Activated T-helper 1 cell treated with Interleukin-2 at 50 U/mL for 16 hours (primary cell): ENCODE measurements at places on chromosomes 1 and 21.

DNA sequence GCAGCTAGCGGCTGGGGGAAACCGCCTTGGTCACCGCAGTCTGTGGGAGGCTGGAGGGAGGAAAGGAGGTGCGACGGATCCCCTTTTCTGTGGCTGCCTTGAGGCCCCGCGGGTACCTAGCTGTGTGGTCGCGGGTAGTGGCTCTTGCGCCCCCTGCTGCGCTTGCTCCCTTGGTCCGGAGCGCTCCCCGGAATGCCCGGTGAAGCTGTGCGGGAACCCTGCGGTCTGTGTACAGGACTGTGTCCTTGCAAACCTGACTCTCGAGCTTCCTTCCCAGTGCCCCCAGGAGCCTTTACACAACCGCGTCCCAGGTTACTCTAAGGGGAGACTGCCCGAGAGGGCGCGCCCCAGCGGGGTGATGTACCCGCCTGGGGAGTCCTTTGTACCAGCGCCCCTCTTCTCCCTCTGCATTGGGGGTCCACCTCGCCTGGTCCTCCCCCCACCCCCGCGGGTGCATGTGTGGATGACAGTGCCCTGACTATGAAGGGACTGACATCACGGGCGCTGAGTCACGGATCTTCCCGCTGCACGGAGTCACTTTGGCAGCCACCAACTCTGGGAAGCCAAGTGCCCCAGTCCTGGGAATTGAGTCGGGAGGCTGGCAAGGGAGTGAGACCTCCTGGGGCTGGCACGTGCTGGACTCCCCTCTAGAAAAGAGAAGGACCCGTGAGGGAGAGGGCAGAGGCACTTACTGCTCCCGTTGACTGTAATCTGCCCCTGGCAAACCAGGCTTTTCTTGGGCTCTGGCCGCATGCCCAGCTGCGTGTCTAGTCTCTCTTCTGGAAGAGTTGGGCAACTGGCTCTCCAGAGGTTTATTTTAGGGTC is 816 bp downstream of the IL6R start:
- peak; percentile 40 for DNase-seq

DNA sequence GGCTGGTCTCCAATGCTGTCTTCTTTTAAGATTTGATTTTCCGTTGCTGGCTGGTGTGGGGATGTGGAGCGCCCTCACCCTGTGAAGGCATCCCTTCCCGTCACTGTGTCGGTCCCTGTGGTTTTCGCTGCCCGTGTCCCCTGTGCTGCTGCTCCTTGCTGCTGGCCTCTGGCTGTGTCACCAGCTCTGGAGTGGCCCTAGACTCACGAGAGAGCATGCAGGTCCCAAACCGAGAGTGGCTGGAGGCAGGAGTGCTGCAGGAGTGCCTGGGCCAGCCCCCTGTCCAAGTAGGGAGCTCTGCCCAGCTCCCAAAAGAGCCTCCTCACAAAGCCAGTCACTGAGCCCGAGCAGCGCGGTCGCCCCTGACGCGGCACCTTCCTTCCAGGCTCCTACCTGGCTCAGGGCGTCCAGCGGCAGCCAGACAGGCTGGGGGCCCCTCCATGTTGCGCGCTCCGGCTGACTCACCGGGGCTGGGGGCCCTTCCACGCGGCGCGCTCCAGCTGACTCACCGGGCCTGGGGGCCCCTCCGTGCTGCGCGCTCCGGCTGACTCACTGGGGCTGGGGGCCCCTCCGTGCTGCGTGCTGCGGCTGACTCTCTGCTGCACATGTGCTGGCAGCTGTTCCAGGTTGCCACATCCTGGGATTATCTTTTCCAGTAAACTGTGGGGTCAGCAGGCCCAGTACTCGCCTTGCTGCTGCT is 106.7 kb upstream of the COL6A1 start:
- no peak for DNase-seq

DNA sequence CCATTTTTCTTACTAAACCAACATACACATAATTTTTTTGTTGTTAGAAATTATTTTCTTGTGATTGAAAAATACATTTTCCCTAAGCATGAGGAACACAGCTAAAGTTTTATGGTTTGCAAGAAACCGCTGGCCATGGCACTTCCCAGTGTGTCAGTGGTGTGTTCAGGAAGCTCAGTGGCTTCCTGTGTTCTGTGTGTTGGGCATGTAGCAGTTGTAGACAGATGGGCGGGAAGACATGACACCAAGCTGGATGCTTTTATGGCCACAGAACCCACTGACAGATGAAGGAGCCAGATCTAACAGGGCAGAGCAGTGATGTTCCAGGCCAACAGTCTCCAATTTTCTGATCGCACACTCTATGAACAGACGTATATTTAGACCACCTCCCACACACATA is 119.8 kb downstream of the GALNT2 start:
- DNase-seq: no peak

DNA sequence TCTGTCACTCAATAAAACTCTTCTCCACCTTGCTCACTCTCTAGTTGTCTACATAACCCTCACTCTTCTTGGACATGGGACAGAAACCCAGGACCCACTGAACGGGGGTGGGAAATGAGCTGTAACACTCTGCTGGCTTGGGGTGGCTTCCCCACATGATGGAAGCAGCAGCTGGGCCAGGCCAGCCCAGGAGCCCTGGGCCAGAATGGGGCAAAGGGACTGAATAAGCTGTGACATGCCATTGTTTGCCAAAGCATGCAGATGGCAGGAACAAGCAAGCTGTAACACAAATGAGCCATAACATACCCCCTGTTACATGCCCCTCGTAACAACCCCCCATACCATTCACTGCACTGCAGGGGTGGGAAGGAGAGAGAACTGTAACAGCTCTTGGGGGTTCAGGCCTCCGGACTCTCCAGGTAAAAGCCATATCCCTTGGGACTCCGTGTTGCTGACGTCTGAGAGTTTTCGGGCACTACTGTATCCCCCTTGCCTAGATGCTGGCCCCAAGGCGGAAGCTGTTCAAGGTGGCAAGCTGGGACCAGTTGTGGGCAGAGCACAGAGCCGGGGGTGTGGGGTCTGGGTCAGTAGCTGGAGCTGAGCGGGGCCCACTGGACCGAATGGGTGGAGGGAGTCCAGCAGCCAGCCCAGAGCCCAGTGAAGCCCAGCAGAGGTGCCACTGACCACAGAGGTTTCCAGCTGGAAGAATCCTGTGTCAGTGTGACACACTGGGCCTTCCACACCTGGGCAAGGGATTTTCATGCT is 56.1 kb upstream of the DMRTB1 start:
- no peak for DNase-seq

- no peak for DNase-seq
These were observed 169.8 kb upstream of the CXADR start for GRCh38 chr21:17343055-17343454.

DNA sequence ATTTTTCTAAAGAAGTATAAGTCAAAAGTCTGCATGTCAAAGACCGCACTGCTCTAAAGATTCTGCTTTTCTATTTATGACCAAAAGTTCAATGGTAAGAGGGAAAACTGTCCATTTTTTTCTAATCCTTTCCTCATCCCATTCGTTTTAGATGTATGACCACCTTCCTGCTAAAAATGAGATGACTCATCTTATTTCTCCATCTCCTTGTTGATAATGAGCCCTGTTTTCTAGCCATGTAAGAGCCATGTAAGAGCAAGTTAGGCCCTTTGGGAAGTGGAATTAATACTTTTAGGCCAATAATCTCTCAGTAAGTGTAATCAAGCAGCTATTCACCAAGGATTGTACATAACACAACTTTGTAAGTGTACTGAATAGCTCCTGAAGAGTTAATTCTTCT is 475.6 kb upstream of the B3GALT2 start:
- no peak for DNase-seq

DNA sequence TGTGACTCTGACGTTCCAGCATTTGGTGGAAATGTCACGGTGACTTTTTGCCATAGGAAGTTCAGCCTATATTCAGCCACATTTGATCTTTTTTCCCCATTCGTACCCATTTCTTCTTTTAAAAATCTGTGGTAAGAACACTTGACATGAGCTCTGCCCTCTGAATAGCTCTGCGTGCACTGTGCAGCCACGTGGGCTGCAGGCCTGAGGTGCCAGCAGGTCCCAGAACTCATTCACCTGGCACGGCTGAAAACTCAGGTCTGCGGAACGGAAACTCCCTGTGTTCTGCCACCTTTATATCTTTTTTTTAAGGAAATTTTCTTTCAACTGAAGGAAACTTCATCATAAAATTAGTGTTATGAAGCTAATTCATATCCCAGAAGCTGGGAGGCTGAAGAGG is 28.6 kb downstream of the CEP104 start:
- no peak for DNase-seq

DNA sequence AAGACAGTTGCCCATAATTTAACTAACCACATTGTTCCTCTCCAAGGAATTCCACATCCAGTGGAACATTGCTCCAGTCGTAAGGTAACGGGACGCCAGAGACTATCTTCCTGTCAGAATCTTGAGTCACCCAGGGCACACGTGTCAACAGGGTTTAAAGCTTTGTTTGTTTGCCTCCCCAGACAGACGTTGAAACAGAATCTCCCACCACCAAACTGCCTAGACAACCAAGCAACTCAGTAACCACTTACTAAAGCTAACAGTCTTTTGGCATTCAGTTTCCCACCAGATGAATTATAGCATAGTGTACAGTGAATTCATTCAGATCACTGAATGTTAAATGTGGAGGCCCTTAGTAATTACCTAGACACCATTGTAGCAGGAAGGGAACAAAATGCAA is 439.5 kb downstream of the PLPP3 start:
- DNase-seq: no peak

DNA sequence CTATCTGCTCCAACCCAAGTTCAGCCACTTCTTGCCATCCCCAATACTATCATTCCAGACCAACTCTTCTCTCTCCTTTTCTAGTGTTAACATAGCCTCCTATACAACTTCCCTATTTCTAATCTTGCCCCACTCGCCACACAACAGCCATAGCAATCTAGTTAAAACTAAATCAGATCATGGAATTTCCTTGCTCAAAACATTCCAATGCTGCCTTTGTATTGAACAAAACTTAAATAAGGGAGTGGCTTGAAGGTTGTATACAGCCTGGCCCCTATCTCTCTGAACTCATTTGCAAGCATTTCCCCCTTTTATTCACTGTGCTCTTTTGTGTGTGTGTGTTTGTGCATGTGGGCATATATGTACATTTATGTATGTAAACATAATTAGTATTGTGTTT is 118.1 kb upstream of the SGIP1 start:
- DNase-seq: no peak
